Renal pelvis (tissue), 12 donors: ENCODE measurements at places on chromosomes 12 and 14. TPM values are rescaled to one million over a fixed set of nuclear protein-coding genes. Genes with fewer than 3 reads are reported as not detected.

ABCC9 gene
- polyA plus RNA-seq, result 23.9 TPM

PLBD1 gene
- 48.3 TPM for polyA plus RNA-seq

NPFF gene
- 1.1 TPM for polyA plus RNA-seq

KITLG gene
- 31.2 TPM for polyA plus RNA-seq

FSCB gene
- polyA plus RNA-seq, result not detected

IRAK4 gene
- polyA plus RNA-seq, result 15.9 TPM

MYO1H gene
- 3.9 TPM for polyA plus RNA-seq
